Activated CD4-positive, alpha-beta T cell treated with anti-CD3 and anti-CD28 coated beads, Interleukin-2, amount 10 ng/mL, durations not matched to agents 24 days and 14 days (primary cell): ENCODE measurements at places on chromosomes 6 and 20.

DNA sequence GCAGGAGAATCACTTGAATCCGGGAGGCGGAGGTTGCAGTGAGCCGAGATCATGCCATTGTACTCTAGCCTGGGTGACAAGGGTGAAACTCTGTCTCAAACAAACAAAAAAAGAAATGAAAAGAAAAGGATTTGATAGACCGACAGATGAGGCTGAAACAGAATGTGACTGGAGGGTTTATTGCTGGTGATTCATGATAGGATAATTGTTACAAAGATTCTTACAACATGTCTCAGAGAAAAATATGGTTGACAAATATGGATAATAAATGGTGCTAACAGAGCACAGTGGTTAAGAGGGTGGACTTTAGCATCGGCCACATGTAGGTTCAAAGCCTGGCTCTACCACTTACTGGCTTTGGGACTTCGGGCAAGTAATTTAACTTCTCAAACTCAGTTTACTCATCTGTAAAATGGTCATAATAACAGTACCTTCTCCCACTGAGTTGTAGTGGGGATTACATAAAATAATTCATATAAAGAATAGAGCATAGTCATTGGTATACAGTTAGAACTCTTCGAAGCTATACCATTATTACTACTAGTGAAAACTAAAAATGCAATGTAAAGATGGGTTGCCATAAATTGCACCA, 131.9 kb downstream of the MAP3K7 start:
- no peak for DNase-seq

- no peak for DNase-seq
Measured at GRCh38 chr20:32113591-32114260, 4.2 kb downstream of the TM9SF4 start.

DNA sequence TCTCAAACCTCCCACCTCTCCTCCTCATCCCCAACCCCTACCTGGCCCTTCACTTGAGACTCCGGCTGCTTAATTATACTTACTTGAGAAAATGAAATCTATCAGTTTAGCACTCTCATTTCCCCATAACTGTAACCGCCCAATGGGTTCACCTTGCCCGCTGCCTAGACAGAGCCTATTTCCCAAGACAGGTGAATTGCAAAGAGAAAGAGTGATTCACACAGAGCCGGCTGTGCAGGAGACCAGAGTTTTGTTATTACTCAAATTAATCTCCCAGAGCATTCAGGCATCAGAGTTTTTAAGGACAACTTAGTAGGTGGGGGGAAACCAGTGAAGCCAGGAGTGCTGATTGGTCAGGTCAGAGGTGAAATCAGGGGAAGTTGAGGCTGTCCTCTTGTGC, 301.4 kb upstream of the CDYL start:
- no peak for DNase-seq

- DNase-seq, result no peak
Measured at GRCh38 chr6:41464481-41464880, 81.7 kb upstream of the FOXP4 start.

DNA sequence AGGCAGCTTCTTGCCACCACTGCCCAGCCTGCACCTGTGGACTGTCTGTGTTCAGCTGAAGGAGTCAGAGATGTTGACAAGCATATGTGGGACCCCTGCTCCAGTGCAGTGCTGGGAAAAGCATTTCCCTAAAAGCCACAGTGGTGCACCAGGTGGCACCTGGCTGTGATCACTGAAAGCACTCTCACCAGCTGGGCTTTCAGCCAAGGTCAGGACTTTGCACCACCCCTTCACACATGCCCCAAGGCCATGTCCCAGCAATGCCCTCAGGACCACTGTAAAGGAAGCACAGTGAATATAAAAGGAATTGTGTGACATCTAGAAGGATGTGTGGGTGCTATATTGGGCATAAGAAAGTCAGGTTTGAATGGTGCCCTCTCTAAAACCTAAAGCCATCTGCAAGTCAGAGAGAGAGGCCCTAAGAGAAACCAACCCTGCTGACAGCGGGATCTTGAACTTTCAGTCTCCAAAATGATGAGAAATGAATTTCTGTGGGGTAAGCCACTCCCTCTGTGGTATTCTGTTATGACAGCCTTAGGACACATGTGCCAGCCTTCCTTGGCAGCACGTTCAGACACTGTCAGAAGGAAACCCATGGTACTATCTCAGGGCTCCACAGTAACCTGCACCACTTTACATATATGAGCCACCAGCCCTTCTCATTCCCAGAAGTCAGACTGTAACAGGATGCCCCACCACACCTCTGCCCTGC, 30.7 kb downstream of the CBLN4 start:
- no peak for DNase-seq

DNA sequence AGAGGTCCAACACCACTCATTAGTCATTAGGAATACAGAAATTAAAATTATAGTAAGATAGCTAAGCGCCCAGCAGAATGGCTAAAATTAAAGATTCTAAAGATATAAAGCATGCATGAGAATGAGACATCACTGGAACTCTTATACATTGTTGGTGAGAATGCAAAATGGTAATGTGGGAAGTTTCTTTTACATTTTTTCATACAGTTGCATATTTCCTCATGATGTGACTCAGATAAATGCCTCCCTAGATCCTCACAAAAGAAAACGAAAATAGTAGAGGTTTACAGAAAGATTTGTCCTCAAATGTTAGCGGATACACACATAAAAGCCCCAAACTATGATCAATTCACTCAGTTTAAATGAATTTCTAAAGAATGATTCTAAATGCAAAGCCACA, 633.7 kb upstream of the GJE1 start:
- no peak for DNase-seq

GRCh38 chr6:45838996-45839395, 176.7 kb downstream of the CLIC5 start:
- no peak for DNase-seq

- peak; percentile 92 for DNase-seq
Measured at GRCh38 chr6:90295854-90296340, 746 bp downstream of the BACH2 start.

- DNase-seq, result no peak
Measured at GRCh38 chr6:107968081-107968480, 10.1 kb upstream of the SEC63 start.

- no peak for DNase-seq
Measured at GRCh38 chr6:119647309-119647708, 297.7 kb upstream of the MAN1A1 start.

DNA sequence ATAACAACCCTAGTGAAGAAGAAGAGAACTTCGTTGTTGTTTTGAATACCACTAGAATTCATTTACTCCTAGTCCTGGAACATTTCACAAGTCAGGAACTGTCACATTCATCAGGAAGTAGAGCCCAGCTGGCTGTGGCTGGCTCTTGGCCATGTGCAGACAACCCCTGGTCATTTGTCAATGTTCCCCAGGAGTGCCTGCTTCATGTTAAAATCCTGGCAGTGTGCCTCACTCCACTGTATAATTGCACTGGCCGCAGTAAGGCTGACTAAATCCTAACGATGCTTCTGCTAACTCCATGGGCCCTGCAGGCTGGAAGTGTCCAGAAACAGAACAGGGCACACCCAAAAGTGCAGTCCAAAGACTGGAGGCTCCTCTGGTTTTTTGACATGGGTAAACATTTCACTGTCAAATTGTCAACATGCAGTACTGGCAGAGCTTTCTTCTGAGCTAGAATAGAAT, 41.5 kb upstream of the ADGRF1 start:
- DNase-seq, result no peak

- no peak for DNase-seq
Measured at GRCh38 chr20:61178551-61179071, 73.5 kb upstream of the CDH4 start.

GRCh38 chr6:33199687-33200218, 712 bp downstream of the RXRB start:
- peak; percentile 95 for DNase-seq

- no peak for DNase-seq
Measured at GRCh38 chr6:55674672-55675071, 95.7 kb upstream of the HMGCLL1 start.

DNA sequence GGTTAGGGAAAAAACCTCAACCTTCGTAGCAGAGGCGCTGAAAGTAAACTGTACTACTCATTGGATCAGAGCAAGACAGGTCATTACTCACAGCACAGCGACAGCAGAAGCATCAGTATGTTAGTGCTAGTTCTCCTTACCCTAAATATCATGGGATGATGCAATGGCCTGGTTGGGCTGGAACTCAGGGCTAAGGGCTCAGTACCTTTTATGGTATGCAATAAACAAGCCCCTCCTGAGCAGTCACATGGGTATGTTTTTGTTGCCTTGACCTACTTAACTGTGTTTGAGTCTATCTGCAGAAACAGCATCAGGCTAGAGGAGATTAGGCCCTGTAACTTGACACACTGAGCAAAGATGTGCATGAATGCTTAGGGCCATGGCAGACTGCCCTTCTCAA, 369.4 kb upstream of the IMPG1 start:
- DNase-seq, result no peak

DNA sequence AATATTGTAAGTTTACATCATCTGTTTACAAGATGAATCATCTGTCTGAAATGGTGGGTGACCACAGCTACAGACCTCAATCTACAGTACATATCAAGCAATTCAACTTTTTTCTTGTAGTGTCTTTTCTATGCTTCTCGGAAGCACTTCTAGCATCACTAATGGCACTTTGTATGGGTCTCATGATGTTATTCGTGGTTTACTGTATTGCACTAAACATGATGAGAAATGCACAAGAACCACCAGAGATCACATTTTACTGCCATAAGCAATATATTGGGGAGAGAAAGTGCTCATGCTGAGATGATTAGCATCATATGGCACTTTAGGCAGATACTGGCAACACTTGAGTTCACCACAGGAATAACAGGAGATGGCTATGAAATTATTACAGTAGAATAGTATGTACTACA, 15.4 kb upstream of the BTBD3 start:
- DNase-seq, result no peak

DNA sequence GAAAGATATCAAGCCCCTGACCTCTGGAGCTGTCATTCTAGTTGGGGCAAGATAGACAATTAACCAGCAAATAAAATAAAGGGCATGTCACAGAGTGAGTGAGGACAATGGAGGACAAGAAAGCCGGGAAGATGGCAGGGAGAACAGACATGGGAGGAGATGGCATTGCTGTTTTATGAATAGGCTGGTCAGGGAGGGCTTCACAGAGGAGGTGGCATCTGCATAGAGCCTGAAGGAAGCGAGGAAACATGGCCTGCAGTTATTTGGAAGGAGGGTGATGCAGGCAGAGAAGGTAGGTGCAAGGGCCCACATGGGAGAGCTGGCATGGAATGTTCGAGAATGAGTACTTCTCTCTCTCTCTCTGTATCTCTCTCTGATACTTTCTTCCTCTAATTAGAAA, 63.7 kb downstream of the EFCAB8 start:
- DNase-seq, result peak; percentile 24

DNA sequence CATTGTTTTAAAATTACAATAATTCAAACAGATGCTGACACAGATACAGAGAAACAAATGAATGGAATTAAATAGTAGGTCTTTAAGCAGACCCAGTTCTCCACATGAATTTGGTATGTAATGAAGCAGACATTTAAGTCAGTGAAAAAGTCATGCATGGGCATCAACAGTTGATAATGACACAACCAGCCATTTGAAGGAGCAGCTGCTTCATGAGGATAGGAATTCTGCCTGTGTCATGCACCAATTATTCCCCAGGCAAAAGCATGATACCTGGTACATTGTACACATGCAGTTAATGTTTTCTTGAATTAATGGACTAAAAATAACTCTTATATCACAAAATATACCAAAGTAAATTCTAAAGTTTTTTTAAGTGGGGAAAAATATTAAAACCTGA, 11.2 kb upstream of the HEY2 start:
- no peak for DNase-seq

DNA sequence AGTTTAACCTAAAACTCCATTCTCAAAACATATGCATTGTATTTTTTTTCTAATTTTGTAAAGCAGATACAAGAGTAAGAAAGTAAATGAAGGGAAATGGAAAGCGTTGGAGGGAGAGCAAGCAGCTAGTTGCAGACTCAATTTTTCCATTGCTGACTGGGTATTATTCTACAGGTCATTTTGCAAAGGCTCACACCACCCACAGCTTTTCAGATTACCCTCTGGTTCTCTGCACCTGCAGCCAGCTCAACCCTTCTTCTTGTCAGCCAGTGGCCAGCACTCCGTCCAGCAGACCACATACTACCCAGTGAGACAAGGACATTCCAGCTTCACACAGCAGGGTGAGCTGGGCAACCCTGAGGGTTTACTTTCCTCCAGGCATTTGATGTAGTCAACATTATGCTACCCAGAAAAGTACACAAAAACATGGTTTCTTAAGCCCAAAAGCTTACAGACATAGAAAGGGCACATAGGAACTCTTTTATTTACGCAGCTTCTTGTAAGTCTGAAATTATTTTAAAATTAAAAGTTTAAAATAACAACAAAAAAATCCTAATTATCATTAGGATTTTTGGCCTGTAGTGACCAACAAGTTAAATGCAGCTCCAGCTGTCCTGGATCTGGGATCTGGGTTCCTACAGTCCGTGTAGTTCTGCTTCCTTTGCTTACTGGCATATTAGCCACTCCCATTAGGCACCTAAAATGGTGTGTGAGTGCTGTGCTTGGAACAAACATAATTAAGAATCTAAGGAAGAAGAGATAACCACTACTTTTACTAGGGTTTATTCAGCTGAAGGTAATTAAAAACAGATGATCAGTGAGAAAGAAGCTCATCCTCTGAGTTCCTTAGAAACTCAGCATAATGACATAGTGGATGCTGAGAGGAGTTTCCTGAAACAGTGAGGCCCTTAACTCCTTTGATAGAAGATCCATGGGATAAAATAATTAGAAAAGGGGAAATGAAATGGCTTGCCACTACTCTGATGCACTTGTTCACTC, 185.3 kb downstream of the PKHD1 start:
- DNase-seq, result peak; percentile 33

DNA sequence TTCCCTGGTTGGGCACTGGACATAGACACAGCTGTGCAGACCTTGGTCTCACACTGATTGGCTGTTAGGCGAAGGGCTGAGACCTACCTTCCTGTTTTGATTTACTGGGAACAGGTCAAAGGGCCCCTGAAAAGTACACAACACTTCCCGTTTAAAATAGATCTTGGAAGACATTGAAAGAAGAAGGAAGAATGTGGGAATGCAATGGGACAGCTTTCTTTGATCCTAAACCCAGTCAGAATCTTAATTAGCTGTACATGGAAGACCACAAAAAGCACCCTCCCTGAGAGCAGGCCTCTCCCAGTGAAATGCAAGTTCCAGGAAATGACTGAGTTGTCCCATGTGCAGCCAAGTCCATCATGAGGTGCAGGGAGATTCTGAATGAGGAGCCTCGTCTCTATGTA, 83.6 kb upstream of the EXOC2 start:
- no peak for DNase-seq

- DNase-seq, result no peak
Measured at GRCh38 chr6:170485159-170485558, 67.9 kb downstream of the PSMB1 start.
